ENCODE measurements at places on chromosomes 7 and 10.
A peak's percentile ranks its signal among the peaks of the same experiment; 100 is the strongest.

DNA sequence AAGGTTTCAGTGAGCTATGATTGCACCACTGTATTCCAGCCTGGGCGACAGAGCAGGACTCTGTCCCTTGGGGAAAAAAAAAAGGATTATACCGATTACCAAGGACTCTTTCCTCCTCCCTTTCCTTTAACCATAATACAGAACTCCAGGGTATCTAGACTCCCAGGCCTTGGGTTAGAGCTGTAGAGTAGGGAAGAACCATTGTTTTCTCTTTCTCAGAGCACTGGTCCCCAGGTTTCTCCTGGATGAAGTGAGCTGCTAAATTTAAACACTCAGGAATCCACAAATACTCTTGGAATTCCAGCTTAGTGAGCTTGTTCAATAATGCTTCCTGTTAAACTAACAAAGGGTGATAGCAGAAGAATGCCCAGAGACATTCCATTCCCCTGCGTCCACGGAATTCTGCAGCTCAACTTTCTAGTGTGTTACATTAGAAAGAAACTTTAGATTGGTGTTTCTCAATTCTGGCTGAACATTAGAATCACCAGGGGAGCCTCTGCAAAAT lies 14.6 kb upstream of the RPEL1 start:
- DNase-seq, result no peak

DNA sequence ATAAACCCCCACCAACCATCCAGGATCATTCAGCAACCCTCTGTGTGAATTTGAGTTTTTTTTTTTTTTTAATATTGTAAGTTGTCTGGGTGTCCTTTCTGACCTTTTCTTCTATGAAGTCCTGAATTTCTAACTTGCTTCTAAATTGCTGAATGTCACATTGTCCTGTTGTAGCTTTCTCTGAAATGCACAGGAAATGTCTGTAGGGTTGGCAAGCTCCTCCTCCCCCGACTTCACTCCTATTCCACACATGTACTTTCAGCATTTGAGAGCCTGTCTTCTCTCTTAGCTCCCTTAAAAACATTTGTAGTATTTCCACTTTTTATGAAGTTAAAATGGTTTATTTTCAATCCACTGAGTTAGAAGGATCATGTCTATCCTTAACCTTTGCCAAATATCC lies 3.3 kb upstream of the CNNM2 start:
- no peak for DNase-seq

DNA sequence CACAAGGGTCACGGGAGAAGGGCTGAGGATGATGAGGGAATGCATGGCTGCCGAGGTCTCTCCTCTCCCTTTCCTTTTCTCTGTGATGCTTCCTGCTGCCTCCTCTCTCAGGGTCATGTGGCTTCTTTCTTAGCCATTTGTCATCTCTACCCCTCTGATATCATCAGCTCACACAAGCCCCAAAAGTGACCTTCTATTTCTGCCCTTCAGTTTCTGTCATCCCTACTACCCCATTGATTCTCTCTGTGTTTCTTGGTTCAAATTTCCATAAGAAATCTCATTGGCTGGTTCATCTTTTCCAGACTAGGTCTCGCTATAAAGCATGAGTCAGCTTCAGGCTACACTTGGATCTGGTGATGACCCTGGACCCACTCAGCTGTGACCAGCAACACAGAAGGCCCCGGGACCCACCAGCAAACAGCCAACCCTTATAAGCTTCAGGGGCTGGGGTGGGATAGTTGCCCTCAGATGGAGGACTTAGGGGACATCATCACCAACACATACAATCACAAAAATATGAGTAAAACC lies 284.3 kb downstream of the SKAP2 start:
- DNase-seq, result no peak

- no peak for DNase-seq
These were observed 67.3 kb upstream of the AASS start for GRCh38 chr7:122211362-122211761.

GRCh38 chr7:95105627-95106026 lies 198.2 kb downstream of the PPP1R9A start:
- DNase-seq, result no peak

DNA sequence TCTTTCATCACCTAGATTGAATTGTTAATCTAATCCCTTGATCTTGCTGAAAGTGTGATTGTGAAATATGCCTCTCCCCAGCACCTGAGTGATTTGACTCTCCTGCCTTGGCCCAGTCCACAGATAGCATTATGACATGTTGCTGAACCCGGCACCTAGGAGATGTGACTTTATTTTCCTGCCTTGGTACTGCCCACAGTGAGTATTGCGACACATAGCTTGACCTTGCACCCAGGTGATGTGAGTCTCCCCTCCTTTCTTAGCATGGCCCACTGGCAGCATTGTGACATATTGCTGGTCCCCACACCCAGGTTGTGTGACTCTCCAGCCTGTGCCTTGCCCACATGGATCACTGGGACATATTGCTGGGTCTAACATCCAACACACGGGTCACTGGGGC lies 32.5 kb upstream of the ZNF107 start:
- no peak for DNase-seq

- no peak for DNase-seq
These were observed 151.1 kb upstream of the MKI67 start for GRCh38 chr10:128277267-128277840.

DNA sequence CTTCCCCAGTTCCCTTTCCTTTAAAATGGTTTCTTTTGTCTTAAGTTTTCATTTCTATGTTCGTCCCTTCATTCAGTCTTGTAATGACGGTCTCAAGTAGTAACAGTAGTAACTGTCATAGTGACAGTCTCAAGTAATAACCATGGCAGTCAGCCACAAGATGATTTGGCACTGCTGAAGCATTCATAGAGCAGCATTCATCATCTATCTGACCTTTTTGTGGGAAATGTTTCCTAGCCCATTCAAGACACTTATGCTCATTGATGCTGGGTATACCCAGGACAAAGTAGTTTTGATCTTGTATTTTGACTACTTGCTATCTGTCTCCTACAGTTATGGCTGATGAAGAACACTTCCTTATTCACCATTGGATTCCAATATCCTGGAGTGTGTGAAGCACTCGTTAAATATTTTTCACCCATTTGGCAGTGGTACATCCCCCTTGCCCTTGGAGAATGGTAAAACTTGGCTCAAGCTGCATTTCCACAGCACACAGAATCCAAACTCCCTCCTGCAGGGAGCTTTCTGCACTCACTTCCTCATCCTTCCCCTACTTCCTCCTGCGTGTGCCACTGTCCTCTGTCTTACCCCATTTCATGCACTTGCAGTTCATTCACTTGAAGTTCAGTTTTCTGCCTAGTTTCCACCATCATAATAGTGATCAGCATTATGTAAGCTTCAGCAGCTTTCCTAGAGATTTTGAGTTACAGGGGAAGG lies 19.0 kb downstream of the GIMAP4 start:
- no peak for DNase-seq

DNA sequence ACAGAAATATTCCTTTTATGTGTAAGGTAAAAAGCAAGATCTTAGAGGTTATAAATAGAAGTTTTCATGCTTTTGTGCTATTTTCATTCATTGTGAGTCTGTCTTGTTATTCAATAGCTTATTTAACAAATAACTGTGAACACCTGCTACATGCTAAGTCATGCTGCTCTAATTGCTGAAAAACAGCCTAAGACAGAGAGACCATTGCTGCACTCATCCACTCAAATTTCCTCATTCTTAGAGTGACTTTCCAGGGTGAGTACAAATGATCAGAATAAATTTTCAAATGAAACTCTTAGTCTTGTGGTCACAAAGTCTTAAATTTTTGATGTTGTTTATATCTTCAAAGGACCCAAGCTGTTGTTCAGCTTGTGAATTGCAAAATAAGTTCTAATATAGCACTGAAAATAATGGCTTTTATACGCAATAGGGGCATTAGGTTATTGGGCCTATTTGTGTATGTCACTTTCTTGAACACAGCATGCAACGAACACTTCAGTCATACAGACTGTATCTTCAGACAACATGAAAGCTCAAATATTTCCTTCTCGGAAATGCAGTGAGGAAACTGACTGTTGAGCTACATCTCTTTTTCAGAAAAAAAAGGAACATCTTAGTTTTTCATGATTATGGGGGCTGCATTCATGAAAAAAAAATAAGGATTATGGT lies 247.9 kb upstream of the PCDH15 start:
- DNase-seq, result no peak

- no peak for DNase-seq
These were observed 46.6 kb upstream of the UCN3 start for GRCh38 chr10:5318148-5318547.

GRCh38 chr10:70656489-70656888 lies 15.8 kb upstream of the ADAMTS14 start:
- peak; percentile 41 for DNase-seq

DNA sequence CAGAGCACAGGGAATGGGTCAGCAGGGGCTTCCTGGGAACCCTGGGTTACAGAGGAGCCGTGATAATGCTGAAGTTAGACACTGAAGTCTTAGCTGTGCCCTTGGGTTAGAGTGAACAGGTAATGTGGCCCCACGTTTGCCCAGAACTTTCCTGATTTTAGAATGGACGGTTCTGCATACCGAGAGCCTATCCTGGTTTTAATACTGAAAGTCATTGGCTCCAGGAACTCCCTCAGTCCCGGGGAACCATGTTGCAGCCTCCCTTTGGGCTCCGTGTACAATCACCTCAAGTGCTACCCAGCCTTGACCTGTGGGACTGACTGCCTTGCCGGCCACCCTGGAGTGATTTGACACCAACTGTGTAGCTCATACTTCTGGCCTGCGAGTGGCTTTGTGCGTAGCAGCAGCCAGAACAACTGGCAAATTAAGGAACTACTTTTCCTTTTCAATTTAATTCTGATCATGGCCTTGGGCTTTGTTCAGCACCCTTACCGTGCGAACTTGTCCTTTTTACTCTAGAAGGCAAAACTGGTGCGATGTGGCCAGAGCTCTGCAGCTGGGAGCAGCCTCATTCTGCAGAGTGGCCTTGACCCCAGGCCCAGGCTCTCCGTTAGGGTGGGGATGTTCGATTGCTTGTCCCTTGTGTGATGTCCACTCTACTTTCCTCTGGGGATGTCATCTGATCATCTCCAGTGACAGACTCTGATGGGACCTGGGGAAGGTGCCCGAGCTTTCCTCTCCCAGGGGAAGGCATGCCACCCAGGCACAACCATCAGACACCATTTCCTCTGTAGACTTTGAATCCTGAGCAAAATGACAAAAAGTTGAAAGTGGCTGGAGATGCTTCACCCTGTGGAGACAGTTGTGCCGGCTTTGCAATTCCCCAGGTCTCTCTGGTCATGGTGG lies 265.9 kb downstream of the GLRX3 start:
- no peak for DNase-seq

GRCh38 chr10:81348003-81348402 lies 527.0 kb upstream of the NRG3 start:
- no peak for DNase-seq

GRCh38 chr7:101231644-101232043 lies 6.0 kb downstream of the CLDN15 start:
- no peak for DNase-seq

- no peak for DNase-seq
These were observed 135.3 kb upstream of the VWC2 start for GRCh38 chr7:49638166-49638565.

GRCh38 chr10:80126876-80127275 lies 5.7 kb upstream of the PLAC9 start:
- no peak for DNase-seq

- DNase-seq, result no peak
These were observed 9.1 kb upstream of the SORCS3 start for GRCh38 chr10:104631946-104632345.

- DNase-seq, result no peak
These were observed 443 bp downstream of the MYOF start for GRCh38 chr10:93481637-93482144.

GRCh38 chr10:110525349-110526260 lies 27.9 kb downstream of the DUSP5 start:
- no peak for DNase-seq

DNA sequence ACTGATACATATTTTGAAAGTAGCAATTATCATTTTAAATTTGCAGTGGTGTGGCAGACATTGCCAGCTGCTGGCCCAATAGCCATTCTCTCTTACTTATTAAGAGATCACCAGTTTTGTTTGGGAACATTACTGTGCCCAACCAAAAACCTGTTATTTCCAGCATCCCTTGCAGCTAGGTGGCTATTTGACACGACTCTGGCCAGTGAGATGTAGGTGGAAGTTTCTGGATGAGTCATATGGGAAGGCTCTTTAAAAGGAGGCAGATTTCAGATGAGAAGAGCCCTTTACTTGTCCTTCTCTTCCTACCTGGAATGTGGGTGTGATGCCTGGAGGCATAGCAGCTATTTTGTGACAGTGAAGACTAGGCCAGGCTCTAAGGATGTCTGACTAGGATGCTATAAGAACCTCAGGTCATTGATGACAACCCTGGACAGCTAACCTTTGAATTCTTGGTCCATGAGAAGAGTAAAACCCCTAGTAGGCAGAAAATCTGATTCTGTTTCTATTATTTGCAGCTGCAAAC lies 77.9 kb downstream of the CARD11 start:
- DNase-seq, result no peak

DNA sequence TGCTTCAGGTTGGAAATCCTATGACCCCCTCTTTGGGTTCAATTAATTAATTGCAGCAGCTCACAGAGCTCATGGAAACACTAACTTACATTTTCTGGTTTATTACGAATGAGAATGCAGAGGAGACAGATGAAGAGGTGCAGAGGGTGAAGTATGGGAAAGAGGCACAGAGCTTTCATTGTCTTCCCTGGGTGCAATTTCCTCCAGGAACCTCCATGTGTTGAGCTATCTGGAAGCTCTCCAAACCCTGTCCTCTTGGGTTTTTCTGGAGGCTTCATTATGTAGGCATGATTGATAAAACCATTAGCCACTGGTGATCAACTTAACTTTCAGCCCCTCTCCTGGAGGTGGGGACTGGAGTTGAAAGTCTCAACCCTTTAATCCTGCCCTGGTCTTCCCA lies 133.0 kb upstream of the AUTS2 start:
- DNase-seq, result no peak

- DNase-seq, result no peak
These were observed 452 bp upstream of the TMEM140 start for GRCh38 chr7:135147341-135147898.

DNA sequence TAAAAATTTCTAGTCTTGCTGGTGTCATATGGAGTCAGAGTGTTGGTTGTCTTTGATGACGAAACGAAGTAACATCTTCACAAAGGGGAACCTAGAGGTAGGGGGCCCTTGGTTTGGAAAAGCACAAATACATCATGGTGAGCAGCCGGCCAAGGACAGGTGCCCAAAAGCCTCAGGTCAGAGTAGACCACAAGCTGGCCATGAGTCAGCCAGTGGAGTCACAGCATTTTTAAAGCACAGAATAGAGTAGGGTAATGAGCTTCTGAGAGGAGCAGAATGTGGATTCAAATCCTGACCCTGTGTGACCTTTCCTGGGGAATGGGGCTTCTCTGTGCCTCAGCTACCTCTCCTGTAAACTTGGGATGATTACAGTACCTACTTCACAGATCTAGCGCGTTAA lies 5.3 kb downstream of the CAMK2B start:
- no peak for DNase-seq

- DNase-seq, result no peak
These were observed 96.2 kb downstream of the SGMS1 start for GRCh38 chr10:50527442-50528043.

DNA sequence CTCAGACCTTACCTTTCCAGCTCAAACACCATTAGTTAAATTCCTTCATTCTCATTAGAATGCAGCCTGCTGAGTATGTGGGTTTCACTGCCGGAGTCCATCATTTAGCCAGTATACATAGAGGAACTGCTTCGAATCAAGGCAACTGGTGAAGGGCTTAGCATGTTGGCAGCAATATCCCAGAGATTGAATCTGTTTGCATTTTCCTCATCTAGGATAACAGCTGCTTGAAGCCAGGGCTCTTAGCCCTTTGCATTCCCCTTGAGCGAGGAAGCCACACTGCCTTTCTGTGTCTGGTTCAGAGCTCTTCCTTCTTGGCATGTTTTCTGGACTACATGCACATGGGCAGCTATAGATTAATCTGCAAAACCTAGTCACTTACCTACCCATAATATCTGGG lies 14.7 kb downstream of the NODAL start:
- DNase-seq, result no peak
